ENCODE measurements at places on chromosomes 6 and 20.

GRCh38 chr6:42212442-42212841 is 5.2 kb downstream of the MRPS10 start:
- DNase-seq: no peak

- no peak for DNase-seq
Measured at GRCh38 chr6:16130437-16130891, 1.6 kb downstream of the MYLIP start.

DNA sequence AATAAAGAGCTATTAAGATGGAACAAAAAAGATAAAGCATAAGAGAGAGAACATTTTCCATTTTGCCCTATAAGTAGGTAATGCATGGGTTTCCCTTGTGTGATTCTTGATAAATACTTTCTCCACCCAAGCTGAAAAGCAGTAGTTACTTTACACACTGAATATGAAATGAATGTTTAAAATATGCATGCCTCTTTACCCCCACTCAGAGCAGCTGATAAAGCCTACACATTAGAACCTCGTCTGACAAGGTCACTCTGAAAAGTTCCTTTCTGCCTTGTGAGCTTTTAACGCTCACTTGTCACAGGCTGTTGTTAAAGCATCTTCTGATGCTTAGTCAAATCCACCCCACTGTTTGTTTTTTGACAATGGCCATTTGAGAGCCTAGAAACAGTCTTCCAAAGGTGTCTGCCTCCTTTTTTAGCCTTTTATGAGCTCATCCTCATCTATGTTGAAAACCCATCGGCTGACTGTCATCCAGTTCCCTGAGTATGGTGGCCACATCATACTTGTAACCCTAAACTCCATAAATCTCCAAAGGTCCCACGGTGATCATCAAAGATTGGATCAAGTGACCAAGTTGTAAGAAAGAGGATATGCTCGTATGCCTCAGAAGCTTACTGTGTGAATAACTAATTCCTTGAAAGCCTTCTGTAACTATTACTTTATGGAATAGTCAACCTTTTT is 102.8 kb downstream of the ATXN1 start:
- no peak for DNase-seq

DNA sequence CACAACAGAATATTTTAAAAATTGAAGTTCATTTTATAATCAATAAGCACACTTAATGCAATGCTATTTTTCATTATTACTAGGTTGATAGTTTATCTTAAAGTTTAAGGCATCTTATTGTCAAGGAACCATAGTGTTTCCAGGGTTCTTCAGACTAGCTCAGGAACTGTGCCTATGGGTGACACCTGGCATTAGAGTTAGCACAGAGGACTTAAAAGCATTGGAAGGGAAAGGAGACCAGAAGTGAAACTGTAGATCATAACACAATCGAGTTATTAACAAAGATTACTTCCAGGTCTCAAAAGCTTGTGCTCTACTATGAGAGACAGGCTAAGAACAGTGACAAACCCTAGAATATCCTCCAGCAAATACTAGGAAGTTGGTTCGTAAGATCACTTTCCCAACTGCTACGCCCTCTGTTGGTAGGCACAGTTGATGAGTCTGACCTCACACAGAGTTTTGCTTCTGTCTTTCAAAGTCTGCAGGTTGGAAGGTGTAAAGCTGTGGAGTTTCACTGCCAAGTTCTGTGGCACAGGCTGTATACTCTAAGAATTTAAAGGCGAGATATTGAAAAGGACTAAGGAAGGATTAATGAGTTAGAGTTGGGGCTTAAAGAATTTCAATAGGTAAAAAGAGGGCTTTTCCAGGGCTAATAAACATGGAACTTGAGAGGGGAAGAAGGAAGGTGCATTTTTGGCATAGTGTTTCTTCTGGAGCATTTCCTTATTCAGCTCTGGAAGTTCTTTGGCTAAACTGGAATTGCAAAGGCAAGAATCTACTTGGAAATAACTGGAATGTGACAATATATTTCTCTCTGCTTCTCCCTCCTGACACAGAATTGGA is 531.3 kb upstream of the JAG1 start:
- no peak for DNase-seq

DNA sequence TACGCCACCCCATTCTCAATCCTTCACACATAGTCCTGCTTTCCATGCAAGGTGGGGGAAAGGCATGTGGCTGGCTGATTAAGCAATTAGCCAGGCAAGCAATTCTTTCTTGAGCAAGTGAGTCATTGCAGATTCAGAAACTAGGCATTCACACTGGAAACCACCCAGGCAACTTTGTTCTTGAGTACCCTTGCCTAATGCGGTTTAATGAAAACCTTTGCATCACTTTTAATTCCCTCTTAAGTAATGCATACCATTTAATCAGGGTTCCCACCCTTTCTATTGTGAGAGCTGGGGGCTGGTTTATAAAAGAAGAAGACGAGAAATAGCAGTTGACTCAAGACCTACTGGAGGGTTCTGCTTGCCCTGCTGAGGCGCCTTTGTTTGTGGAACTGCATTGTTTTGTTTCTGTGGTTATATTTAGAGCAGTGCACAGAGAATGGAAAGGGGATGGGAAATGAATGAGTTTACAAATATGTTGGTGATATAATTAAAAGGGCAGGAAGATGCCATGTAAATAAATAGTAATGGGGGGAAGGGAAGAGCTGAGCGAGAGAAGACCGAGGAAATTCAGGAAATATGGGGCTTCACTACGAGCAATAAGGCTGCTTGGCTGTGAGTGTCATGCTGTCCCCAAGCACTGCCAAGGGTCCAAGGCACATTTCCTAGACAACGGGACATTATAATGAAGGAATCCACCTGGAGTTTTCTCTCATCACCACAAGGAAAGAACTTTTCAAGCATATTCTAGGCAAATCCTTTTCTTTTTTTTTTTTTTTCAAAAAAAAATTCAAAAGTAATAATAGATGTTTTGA is 48.8 kb upstream of the TSHZ2 start:
- DNase-seq: no peak

- no peak for DNase-seq
Measured at GRCh38 chr6:47302043-47302442, 7.7 kb downstream of the TNFRSF21 start.

- DNase-seq: no peak
Measured at GRCh38 chr6:57097596-57097995, 7.6 kb downstream of the ZNF451 start.

DNA sequence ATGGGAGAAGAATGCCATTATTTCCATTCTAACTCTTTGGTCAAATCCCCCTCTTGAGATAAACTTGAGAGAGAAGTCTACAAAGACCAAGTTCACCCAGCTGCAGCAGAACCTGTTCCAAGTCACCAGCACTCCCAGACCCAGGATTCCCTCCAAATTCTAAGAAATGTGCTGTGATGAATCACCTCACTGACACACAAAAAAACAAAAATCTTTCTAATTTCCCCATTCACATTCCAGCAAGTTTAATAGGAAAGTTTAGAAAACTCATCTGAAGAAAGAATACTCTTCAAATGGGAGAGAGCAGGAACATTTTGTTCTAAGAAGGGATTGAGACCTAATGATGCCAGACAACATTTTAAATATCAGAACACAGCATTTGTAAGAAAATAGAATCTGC is 213.6 kb upstream of the PLCB4 start:
- DNase-seq: no peak

- DNase-seq: no peak
Measured at GRCh38 chr6:14058735-14059134, 58.8 kb upstream of the CD83 start.

DNA sequence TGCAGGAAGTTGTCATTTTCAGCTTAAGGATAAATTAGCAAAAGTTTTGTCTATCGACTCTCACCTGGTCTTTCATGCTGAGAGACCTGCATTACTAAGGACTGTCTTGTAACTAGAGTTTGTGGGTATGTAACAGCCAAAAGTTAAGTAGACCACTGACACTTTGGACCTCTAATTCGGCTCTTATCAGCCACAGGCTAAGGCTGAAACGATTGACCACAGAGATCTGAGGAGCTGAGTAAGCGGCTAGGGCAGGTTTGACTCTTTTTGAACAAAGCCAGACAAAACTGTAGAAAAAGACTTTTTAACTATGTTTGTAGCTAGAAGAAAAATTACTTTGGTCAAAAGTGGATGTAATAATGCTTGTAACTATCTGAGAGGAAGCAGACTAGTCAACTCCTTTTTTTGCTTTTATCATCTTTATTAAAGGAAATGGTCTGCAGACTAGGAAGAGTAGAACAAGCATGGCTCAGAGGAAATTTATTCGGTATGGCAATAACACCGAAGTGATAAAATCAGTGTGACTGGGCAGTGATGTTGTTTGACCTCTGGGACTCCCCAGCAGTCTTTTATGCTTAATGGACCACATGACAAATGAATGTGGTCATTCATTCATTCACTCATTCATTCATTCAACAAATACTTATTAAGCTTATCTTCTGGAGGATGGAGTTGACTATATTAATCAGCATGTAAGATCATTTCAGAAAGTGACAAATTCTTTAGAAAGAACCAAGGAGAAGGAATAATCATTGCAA is 725.0 kb upstream of the HS3ST5 start:
- no peak for DNase-seq

DNA sequence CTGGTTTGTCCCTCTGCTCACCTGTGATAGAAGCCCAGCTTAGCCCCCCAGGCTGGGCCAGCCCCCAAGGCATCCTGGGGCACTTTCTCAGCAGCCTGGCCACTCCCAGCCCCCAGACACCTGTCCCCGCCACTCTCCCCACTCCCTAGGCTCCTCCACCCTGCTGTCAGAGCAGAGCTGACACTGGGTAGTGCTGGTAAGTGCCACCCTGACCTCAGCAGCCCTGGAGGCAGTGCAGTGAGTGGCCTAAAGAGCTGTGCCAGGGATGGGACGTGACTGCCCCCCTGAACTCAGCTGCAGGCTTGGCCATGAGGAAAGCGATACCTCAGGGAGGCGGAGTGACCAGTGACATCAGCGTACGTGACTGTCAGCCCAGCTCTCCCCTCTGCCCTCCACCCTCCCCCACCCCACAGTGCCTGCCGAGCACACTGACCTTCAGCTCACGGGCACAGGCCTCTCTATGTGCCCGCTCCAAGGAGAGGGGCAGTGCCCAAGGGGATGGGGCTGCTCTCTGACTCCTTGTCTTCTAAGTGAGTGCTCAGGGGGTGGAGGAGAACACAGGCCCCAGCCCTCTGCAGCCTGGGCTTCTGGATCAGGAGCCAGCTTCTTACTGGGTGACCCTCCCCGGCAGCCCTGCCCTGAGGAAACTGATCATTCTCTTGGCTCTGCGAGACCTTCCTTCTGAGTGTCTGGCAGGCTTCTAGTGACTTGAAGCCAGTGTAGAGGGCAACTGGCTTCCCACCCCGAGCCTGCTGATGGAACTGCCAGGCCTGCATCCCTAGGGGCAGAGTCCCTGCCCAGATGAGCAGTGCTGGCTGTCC is 172.7 kb downstream of the MRPL14 start:
- DNase-seq: no peak

DNA sequence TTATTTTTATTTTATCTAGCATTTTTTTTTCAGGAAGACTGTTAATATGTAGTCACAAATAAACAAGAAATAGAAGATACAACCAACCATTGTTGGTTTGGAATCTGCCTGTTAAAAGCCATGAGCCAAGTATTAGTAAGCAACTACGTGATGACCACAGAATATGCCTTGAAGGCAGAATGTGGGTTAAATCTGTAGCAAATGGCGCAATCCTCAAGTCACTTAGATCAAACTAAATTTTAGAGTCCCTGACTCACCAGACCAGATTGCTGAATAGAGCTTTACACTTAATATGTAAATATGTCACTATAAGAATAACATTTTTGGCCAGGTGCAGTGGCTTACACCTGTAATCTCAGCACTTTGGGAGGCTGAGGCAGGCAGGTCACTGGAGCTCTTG is 800.1 kb upstream of the CITED2 start:
- DNase-seq: no peak

DNA sequence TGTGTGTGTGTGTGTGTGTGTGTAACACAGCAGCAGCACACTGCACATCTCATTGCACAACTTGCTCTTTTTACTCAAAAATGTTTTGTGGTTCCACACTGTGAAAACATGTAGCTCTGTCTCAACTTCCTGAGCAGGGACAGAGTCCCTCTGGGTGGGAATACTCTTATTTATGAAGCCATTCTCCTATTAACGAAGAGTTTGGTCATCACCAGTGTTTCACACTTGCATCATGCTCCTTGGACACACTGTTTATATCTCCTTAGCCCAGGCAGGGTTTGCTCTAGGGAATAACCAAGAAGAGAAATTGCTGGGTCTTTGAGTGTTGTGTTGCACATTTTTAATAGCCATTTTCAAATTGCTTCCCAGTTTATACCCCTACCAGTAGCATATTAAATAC is 53.6 kb downstream of the ZNF831 start:
- no peak for DNase-seq

- no peak for DNase-seq
Measured at GRCh38 chr20:33275215-33275614, 7.8 kb upstream of the BPIFB1 start.

DNA sequence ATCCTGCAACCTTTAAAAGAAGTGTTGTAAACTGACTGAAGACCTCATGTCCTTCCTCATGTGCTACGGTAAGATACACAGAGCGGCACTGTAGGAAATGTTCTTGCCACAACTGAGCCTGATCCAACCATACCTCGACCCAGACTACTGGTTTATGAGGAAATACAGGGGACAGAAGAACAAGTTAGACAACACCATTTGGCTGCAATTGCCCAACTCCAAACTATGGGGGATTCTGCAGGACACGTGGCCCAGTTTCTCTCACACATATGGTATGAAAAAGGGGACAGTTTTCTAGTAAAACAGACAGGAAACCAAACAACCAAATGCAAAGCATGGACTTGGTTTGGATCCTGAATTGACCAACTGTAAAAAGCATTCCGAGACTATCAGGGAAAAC is 10.5 kb downstream of the PRPH2 start:
- DNase-seq: no peak

DNA sequence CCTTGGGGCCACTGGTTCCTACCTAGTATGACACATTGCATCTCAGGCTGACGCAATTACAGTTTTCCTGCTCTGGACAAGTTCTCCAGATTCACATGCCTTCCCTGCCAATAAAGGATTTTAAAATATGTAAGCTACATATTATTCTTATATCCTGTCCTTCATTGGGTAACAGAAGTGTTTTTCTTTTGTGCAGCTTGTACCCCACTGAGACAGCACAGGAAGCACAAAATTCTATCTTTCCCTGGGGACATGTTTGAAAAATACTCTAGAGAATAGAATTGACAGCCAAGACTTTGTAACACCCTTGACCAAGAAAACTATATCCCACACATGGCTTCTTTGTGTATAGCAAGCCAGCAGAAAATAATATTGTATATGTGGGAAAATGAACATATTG is 456.8 kb downstream of the MAFB start:
- no peak for DNase-seq

DNA sequence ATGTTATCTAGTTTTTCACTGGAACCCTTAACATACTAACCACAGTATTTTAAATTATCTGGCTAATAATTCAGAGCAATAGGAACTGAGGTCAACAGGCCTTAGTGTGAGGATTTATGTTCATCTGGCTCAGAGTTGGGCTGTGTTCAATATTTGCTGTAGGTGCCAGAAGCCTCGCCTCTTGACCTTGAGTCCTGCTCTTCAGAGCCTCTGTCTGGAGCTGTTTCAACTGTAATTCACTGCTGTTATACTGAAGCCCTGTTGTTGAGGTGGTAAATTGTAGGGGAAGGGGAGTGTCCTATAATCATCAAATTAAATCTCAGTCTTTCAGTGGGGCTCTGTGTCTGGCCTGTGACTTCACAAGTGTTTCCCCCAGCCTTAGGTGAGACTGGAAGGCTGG is 184.4 kb downstream of the CDH26 start:
- DNase-seq: no peak
